NCI-H460 (cell line): ENCODE measurements at places on chromosomes 11 and 22. TPM values are rescaled to one million over a fixed set of nuclear protein-coding genes. Genes with fewer than 3 reads are reported as not detected.

DNA sequence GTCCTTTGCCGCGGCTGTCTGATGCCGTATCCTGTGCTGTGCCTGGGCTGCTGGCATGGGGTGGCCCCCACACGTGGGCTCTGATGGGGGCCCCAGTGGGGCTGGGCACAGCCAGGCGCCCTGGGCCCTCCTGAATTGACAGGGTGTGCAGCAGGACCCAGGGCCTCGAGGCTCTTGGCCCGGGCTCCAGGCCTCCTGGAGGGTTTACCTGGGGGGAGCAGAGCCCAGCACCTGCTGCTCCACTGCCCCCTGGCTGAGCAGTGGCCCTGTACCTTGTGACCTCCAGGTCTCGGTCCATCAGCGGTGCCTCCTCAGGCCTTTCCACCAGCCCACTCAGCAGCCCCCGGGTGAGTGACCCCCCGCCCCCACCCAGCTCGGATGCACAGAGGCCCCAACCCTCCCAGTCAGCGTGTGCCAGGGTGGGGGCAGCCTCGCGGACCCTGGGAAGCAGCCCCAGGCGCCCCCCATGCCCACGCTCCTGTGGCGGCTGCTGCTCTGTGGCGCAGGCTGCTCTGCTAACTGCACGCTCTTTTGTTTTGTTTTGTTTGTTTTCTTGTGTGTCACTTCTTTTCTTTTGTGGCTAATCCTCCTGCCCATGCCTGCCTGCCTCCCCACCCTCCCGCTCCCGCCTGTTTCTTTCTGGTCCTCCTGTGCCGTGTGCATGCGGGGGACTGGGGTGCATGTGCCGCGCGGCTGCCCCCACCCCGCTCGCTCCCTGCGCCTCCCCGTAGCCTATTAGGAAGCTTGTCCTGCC, 36.9 kb downstream of the MOB2 start:
- DNase-seq, result no peak

GRCh38 chr22:46969961-46970360, 207.5 kb downstream of the TBC1D22A start:
- no peak for DNase-seq

DNA sequence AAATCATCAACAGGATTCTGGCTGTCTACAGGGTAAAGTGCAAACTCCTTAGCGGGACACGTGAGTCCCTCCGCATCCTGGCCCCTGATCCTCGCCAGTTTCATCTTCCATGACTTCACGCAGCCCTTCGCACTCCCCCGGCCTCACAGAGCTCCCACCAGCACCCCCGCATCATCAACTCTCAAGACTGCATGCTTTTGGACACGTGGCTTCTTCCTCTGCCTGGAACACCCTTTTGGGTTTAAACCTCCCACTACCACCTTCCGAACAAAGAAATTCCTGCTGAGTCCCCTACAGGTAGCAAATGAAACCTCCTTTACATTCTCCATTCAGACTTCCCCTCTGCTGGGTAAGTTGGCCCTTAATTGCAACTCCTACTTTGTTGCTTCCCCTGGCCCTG, 12.6 kb upstream of the EIF3M start:
- no peak for DNase-seq

The OR52N4 gene
- total RNA-seq, result not detected in 2 replicates

The SUSD2 gene
- total RNA-seq, result 0.02 TPM in 1 of 2 replicates, not detected in the other

The DEUP1 gene
- not detected in 2 replicates for total RNA-seq
